ENCODE measurements at places on chromosomes 7 and 10.
A peak's percentile ranks its signal among the peaks of the same experiment; 100 is the strongest.

DNA sequence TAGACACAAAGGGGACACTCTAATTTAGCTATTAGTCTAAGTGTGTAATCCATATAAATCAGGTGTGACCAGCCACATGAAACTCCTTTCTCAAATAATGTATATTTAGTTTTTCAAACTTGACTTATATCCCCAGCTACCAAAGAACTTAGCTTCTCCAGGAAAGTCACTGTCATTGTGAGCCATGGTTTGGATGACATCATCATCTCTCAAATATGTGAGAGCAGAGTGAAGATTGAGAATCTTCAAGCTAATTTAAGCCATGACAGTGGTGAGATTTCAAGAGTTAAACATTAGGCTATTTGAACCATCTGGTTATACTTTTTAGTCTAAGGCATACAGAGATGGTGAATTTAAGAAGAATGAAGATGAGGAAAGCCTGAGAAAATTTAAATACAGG lies 1165.6 kb downstream of the CNTNAP2 start:
- no peak for DNase-seq

DNA sequence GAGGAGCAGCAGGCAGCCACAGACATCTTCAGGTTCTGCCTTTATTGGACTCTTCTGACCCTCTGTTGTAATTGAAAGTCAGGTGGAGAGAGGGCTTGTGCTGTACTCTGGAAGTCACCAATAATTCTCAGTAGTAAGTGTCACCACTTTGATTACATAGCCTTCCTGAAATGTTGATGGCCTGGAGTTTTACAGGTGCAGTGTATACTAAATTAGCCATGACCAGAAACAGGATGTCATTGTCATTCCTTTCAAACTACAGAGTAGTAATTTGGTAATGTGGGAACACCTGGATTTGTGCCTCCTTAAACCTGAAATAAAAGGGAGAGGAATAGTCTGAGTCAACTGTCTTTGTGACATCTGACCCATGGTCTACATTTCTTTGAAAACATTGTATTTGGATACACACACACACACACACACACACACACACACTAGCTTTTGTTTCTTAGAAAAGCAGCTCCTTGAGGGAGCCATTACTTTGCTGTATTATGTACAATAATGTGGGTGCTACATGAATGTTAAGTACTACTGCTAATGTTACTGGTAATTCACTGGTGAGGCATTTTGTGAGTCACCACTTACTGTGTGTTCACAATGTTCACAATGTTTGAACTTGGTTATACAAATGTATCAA lies 19.6 kb downstream of the ARL4A start:
- no peak for DNase-seq

DNA sequence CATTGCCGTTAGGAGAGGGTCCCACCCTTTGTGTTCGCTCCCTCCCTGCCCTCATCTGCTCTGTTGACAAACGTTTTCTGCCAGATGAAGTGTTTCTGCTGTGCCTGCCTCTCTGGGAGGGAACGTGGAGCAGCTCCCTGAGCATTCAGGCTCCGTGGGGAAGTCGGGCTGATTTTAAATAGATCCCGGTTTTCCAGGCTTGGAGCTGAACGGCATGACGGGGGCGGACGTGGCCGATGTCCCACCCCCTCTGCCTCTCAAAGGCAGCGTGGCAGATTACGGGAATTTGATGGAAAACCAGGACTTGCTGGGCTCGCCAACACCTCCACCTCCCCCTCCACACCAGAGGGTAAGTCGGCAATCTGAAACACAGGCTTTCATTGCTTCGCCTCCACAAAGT lies 101.9 kb upstream of the NPS start:
- DNase-seq: no peak

- DNase-seq: no peak
Measured at GRCh38 chr10:99740933-99741559, 9.0 kb downstream of the CUTC start.

GRCh38 chr10:78634389-78634815 lies 434.4 kb upstream of the ZMIZ1 start:
- peak; percentile 46 for DNase-seq

DNA sequence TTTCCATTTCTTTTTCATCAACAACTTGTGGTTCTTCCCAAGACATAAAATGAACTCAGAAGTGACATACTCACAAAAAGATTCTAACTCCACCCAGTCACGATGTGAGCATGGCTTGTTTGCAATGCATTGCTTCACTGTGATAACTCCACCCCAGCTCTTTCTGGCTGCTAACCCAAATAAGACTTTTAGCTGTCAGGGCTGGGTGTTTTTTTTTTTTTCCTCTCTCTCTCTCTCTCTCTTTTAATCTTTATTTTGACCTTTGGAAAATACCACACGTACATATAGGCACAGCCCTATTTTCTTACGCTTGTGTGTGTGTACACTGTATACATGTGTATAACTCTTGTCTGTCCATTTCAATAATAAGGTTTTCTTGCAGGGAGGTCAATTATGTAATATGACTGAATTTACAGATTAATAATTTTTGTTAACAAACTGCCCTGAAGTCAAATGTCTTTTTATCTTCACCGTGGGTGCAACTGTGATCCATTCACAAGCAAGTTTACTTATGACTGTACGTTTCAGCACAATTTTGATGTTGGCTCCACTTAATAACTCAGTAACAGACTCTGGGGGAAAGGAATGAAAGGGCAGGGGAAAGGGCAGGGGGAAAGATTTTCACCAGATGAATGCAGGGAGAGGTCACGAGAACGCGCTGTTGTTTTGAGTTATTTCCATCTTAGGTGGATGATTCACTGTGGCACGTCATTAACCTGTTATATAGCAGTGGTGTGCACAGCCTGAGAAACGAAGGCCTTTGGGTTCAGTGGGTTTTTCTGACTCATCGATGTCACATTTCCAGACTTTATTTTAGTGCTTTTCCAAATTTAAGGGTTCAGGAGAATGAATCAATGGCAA lies 49.1 kb downstream of the APBB1IP start:
- no peak for DNase-seq

DNA sequence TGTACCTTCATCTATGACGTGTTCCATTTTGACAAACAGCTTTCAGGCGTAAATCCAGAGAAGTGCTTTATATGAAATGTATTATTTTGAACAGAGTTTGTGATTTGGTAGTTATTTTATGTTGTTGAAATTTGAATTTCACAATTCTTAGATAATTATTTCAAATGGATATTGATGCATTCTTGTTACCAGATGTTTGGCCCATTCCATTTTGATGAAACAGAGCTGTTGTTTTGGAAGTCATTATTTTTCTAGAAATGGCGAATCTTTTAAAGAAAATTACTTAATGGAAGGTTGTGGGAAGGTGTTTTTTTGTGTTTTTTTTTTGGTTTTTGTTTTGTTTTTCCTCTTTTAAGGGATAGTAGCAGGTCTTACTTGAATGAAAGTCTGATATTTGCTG lies 2.4 kb downstream of the OTUD1 start:
- DNase-seq: no peak

DNA sequence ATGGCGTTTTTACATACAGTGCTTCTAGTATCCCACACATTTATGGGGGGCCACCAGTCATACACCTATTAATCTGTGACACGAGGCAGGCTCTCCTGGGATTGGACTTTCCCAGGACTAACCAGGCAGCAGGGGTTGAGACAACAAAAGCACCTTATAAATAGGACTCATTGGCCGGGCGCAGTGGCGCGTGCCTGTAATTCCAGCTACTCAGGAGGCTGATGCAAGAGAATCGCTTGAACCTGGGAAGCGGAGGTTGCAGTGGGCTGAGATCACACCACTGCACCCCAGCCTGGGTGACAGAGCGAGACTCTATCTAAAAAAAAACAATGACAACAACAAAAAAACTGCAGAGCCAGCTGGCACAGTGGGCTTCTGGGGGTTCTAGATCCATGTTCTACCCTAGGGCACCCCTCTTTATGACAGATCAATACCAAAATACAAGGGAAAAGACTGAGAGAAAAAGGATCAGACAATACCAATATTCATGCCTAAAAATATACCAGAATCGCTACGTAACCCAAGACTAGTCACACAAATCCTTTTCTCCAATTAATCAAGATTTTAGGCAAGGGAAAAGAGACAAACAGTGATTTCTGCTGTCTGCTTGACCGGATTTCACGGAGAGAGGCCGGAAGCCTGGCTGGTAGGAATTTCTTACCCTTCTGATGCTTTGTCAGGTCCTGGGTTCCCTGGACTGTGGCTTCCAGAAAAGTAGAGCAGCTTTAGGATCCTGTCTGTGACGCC lies 98.4 kb upstream of the CCNY start:
- no peak for DNase-seq
